T-helper 1 cell (primary cell): ENCODE measurements at places on chromosomes 11 and 22.
A peak's percentile ranks its signal among the peaks of the same experiment; 100 is the strongest.

GRCh38 chr11:1854132-1854948, 1.5 kb downstream of the LSP1 start:
- no peak for DNase-seq

DNA sequence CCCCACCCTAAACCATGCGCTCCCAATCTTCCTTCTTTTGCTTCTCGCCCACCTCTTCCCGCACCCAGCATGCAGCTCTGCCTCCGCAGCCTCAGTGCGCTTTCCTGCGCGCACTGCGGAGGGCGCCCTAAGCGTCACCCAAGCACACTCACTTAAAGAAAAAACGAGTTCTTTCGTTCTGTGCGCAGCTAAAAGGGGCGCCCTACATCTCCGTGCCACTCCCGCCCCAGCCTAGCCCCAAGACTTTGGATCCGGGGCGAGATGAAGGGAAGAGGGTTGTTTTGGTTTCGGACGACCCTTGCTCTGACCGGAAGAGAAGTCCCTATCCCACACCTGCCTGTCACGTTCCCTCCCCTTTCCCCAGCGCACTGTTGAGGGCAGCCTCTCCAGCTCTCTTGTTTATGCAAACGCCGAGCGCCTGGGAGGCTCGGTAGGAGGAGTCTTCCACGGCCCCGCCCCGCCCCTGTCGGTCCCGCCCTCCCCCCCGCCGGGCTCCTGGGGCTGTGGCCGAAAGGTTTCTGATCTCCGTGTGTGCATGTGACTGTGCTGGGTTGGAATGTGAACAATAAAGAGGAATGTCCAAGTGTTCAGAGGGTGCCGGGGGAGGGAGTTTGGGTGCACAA, 5.3 kb downstream of the VSIG2 start:
- peak; percentile 75 for DNase-seq

DNA sequence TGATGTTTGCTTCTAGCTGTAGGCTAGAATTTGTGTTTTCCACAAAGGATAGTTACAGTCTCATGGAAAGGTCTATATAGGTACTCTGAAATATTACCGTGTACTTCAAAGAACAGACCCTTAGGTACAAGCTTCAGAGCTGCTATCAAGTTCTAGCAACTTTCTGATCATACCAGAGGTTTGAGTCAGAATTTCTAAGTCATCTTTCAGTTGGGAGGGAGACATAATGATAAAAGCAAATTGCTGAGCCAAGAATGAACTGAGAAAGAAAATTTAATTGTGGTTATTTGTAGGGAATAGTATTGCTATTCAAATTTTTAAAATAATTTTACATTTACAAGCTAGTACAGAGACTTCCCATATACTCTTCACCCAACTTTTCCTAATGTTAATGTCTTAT, 19.9 kb upstream of the ME3 start:
- DNase-seq, result no peak

DNA sequence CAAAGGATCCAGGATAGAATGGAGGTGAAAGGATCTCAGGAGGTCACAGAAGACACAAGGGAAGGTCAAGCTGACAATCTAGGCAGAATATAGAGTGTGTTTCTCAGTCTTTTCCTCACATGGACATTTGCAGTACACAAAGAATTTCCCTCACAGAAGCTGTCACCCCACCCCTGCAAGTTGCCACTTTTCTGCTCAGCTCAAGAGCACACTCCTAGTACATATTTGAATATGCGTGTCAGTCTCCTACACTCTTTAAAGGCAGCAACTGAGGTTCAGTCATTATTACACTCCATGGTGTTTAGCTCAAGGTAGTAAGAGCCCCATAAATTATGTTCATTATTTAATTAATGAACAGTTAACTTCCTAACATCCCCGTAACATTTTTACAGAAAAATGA, 59.1 kb downstream of the ETS1 start:
- DNase-seq, result no peak

DNA sequence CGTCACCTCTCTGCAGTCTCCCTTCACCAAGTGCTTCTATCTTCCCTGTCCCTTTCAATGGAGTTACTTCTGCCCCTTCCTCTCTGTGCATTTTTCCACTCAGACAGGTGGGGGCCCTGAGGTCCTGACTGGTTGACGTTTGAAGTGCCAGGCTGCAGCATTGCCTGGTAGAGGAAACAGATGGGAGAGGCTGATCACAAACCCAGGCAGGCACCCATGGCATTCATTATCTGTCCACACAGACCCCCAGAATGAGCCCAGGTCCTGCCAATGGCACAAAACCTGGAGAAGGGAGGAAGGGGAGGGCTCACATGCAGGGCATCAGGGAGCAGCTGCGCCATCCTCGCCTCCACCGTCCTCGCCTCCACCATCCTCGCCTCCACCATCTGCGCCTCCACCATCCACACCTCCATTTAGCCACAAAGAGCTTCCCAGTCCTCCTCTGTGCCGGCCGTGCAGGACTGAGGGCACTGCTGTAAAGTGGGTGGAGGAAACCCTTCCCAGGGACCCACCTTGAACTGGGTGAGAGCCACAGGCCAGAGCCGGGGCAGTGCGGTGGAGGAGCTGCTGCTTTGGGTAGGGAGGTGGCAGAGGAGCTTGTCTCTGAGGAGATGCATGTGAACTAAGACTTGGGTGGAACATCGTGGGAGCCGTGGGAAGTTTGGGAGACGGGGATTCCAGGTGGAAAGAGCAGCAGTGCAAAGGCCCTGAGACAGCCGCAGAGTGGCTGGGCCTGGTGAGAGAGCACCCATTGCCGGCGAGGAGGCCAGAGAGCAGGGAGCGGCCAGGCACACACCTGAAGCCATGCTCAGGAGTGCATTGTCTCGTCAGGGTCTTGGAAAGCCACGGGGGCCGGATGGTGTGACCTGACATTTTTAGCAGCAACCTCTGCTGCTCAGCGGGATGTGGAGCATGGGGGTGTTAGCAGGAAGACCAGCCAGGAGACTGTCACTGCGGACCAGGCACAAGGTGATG, 145.1 kb downstream of the TBC1D22A start:
- no peak for DNase-seq

GRCh38 chr11:113956986-113957385, 17.9 kb upstream of the HTR3A start:
- no peak for DNase-seq

- DNase-seq, result no peak
Measured at GRCh38 chr22:30315962-30316576, 10.7 kb downstream of the TBC1D10A start.

DNA sequence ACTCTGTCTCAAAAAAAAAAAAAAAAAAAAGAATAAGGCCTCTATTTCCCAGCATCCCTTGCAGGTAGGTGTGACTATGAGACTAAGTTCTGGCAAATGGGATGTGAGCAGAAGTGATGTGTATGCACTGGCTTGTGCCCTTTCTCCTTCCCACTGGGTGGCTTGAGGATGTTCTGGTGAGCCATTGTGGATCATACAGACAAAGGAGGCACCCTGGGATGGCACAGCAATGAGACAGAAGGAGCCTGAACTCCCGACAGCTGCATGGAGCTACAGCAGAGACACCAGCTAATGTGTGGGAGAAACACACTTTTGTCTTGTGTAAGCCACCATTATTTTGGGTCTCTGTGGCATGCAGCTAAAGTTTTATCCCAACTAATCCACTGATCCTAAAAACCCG, 10.6 kb upstream of the SORL1 start:
- DNase-seq, result no peak

GRCh38 chr11:67303835-67304411, 593 bp downstream of the SSH3 start:
- no peak for DNase-seq

DNA sequence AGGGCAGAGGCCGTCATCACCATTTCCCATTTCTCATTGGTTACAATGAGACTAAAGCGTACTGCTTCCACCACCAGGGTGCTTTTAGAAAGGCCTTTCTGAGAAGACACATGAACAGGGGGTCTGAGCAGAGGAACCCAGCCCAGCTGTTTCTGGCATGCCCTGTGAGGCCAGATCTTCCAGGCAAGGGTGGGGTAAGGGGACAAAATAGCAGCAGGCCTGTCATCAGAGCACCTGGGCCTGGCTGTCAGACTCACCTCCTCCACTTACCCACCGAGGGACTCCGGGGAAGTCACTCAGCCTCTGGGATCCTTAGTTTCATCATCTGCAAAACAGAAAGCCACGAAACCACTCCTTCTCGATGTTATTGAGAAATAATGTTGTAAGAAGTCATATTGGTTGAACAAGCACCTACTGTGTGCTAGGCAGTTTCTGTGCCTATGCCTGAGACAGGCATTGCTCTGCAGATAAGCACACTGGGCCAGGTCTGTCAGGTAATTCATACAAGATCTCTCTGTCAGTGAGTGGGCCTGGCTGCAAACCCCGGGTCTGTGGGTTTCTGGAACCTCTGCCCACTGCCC, 8.8 kb upstream of the WNT11 start:
- no peak for DNase-seq

DNA sequence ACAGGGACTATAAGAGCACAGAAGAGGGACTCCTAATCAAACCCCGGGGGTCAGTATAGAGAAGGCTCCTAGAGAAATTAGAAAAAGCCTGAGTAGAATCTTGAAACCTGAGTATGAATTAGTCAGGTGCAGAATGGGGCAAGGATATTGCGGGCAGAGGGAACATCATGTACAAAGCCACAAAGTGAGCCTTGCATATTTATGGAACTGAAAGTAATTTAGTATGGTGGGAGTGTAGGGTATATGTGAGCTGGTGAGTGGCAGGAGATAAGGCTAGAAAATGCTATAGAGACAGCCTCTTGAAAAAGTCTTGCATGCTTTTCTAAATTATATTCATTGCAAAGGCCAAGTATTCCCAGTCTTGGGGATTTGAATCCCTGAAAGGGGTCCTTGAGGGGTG, 93.7 kb downstream of the STIM1 start:
- peak; percentile 67 for DNase-seq
